ENCODE measurements at places on chromosomes 13 and 19. TPM values are rescaled to one million over a fixed set of nuclear protein-coding genes. Genes with fewer than 3 reads are reported as not detected.

DNA sequence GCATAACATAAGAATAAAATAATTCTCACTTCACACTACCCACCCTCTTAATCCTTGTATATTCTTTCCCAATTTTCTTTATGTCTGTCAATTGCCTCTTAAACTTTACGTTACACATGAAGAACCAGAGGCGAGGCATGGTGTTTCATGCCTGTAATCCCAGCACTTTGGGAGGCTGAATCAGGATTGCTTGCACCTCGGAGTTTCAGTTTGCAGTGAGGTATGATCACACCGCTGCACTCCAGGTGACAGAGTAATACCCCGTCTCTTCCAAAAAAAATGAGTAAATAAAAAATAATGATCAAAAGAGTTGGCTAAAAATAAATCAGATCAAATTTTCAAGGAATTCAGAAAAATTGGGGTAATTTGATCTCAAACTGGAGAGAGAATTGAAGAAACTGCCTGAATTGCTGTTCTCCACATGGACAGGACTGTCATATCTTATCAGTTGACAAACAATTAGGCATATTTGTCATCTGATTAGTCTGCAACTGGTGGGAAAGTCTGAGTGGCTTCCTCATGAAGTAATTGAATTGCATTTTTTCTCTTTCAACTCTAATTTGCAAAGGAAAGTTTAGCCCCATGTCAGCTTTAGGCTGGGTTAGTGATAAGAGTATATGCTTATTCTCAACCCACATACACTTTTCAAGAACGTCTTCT lies 302.9 kb downstream of the ITGBL1 start:
- H3K36me3 ChIP-seq = no peaks in the 10 kb centered on the region
- no peaks in the 10 kb centered on the region for H3K4me1 ChIP-seq
- no peak overlapping the region for H3K27ac ChIP-seq
- peaks cover 3% of the 10 kb centered on the region for H3K27me3 ChIP-seq
- DNase-seq = no peak
- H3K4me3 ChIP-seq = no peak overlapping the region

- no peak overlapping the region for H3K4me3 ChIP-seq
- H3K27me3 ChIP-seq = peaks cover 18% of the 10 kb centered on the region
- no peaks in the 10 kb centered on the region for H3K36me3 ChIP-seq
- no peak for DNase-seq
- H3K4me1 ChIP-seq = no peaks in the 10 kb centered on the region
These were observed 121.6 kb upstream of the ZNF507 start for GRCh38 chr19:32223595-32224370.

Gene TPTE2
- 0.09 TPM for polyA plus RNA-seq

- H3K27me3 ChIP-seq = no peaks in the 10 kb centered on the region
- peaks cover 66% of the 10 kb centered on the region for H3K36me3 ChIP-seq
- no peak for DNase-seq
- H3K4me3 ChIP-seq = no peak overlapping the region
These were observed 4.7 kb downstream of the DCAF15 start for GRCh38 chr19:13957051-13957450.

DNA sequence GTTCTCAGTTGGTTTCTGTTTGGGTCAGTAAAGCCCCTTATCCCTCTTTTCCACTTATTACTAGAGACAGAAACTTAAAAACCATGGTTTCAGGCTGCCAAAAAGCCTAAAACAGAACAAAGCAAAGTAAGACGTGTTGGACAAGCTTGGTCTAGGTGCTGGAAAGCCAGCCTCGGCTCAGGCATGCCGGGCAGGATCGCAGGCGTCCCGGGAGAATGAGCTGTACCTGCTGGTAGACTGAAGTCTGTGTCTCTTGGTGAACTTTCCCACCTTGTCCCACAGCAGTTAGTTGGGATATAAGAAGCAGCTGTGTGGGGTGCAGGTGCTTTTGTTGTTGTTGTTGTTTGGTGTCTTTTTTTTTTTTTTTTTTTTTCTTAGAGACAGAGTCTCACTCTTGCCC lies 20.8 kb downstream of the PRAM1 start:
- no peaks in the 10 kb centered on the region for H3K36me3 ChIP-seq
- peaks cover 12% of the 10 kb centered on the region for H3K4me1 ChIP-seq
- H3K27me3 ChIP-seq = no peaks in the 10 kb centered on the region
- peak; percentile 11 for DNase-seq
- no peak overlapping the region for H3K4me3 ChIP-seq

- no peaks in the 10 kb centered on the region for H3K36me3 ChIP-seq
- DNase-seq = peak; percentile 65
- H3K4me1 ChIP-seq = peaks cover 27% of the 10 kb centered on the region
- peak within 1 kb of the TSS; percentile 90 for H3K27ac ChIP-seq
- peak within 1 kb of the TSS; percentile 81 for H3K4me3 ChIP-seq
These were observed at the start of gene CALM3 for GRCh38 chr19:46601318-46602224. Gene CALM3, plus strand, starts transcription at chr19:46601330. Its CDS starts 105 bp downstream, at chr19:46601435.

Data from adrenal gland (tissue), 19 donors.